ENCODE measurements at places on chromosomes 5 and 9. TPM values are rescaled to one million over a fixed set of nuclear protein-coding genes. Genes with fewer than 3 reads are reported as not detected.

DNA sequence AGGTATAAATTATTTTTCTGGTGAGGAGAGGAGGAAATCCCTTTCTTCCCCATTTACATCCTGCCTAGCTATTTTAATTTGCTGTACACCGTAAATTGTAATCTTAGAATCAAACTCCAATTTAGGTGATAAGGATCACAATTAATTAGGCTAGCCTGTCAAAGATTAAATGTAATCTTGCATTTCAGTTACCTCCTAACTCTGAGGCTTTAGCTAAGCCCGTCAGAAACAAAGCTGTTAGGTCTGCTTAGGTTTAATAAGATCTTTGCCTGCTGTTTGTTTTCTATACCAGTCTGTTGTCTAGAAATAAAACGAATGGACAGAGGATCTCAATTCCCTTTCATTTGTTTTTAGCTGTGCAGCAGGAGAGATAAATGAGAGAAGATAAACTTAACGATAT, 51.5 kb downstream of the PIK3R1 start:
- no peaks in the 10 kb centered on the region for H3K27me3 ChIP-seq
- no peak overlapping the region for H3K4me3 ChIP-seq
- peak overlapping the region; percentile 30 for H3K27ac ChIP-seq
- no peaks in the 10 kb centered on the region for H3K36me3 ChIP-seq
- DNase-seq = no peak

Gene PCDHGA6
- 8.4 TPM for total RNA-seq

DNA sequence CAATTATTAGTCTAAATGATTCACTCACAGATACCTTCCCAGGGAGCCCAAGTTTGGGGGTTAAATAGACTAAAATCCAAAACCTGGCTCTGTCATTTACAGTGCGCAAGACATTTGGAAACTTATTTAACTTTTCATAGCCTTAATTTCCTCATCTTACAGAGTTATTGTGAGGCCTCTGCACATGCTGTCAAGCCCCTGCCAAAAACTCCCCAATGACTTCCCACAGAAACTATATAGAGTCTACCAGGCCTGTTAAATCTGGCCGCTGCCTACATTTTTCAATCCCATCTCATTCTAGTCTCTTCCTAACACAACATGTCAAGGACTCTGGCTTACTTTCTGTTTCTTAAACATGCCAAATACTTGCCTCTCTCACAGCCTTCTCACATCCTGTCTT, 412.5 kb downstream of the ELAVL2 start:
- no peak for DNase-seq
- H3K4me1 ChIP-seq = no peaks in the 10 kb centered on the region
- no peaks in the 10 kb centered on the region for H3K36me3 ChIP-seq
- no peak overlapping the region for H3K27ac ChIP-seq
- H3K27me3 ChIP-seq = no peaks in the 10 kb centered on the region

Gene SPOUT1
- total RNA-seq = 47.5 TPM

- no peaks in the 10 kb centered on the region for H3K36me3 ChIP-seq
- H3K4me3 ChIP-seq = no peak overlapping the region
- H3K4me1 ChIP-seq = no peaks in the 10 kb centered on the region
These were observed 61.7 kb downstream of the GLRA1 start for GRCh38 chr5:151862811-151863472.

Gene ADCY2
- 17.7 TPM for total RNA-seq

Gene MOB3B
- 17.8 TPM for total RNA-seq

Gene EGFL7
- total RNA-seq = 49.3 TPM

DNA sequence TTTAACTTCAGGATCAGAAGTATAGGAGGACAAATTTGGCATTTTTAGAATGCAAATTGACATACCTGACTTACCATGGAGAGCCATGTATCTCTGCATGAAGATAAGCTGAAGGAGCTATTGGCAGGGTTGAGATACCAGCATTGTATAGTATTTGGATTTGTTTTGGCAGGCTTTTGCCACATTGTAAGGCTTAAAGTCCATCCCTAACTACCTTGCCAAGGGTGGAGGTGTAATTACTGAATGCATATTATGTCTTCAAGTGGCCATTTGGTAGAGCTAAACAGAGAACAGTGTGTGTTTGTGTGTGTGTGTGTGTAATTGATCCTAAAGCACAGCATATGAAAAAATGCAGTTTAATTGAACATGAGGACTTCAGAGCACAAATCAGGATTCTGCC, 324.7 kb downstream of the FAM170A start:
- H3K36me3 ChIP-seq = no peaks in the 10 kb centered on the region
- DNase-seq = no peak
- no peaks in the 10 kb centered on the region for H3K27me3 ChIP-seq
- peaks cover 3% of the 10 kb centered on the region for H3K4me1 ChIP-seq

Gene RALGPS1
- 20.7 TPM for total RNA-seq

- H3K4me3 ChIP-seq = no peak overlapping the region
- DNase-seq = no peak
- no peak overlapping the region for H3K27ac ChIP-seq
- H3K4me1 ChIP-seq = no peaks in the 10 kb centered on the region
- H3K36me3 ChIP-seq = no peaks in the 10 kb centered on the region
These were observed 114.0 kb downstream of the CDC42SE2 start for GRCh38 chr5:131377785-131378325.

Gene FRMPD1
- 47.6 TPM for total RNA-seq

Gene CNTNAP3
- total RNA-seq = 8.3 TPM

All from prostate gland (tissue), 2 donors.